PC-3 (cell line): ENCODE measurements at places on chromosomes 4 and X. TPM values are rescaled to one million over a fixed set of nuclear protein-coding genes. Genes with fewer than 3 reads are reported as not detected.

Gene HOPX
- 0.87 TPM in 1 of 2 replicates, not detected in the other for total RNA-seq

Gene DMP1
- total RNA-seq = not detected in 2 replicates

Gene DRD5
- total RNA-seq = not detected in 2 replicates

Gene SUPT20HL2
- not detected in 2 replicates for total RNA-seq

GRCh38 chr4:108527723-108528122, 92.7 kb upstream of the RPL34 start:
- no peak overlapping the region for H3K4me3 ChIP-seq
- H3K27me3 ChIP-seq = no peaks in the 10 kb centered on the region
- DNase-seq = no peak
- no peaks in the 10 kb centered on the region for H3K36me3 ChIP-seq

DNA sequence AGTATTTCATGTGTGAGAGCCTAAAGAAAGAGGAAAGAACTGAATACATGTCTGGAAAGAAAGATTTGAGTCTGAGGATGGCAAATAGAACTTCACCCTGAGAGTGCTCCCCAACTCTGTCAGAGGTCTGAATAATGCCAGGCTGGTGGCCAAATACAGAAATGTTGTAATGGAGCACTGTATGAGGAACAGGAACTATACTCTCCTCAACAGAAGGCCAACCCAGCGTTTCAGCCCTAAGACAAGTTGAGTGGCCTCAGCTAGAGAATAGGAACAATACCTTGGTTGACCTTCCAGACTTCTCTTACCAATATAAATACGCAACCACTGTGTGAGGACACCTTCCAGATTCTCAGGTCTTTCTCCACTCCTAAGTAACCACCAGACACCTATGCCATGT, 94.5 kb upstream of the STIM2 start:
- H3K36me3 ChIP-seq = no peaks in the 10 kb centered on the region
- no peaks in the 10 kb centered on the region for H3K27me3 ChIP-seq
- H3K4me1 ChIP-seq = peaks cover 7% of the 10 kb centered on the region
- no peak for DNase-seq
- H3K27ac ChIP-seq = no peak overlapping the region
- no peak overlapping the region for H3K4me3 ChIP-seq

DNA sequence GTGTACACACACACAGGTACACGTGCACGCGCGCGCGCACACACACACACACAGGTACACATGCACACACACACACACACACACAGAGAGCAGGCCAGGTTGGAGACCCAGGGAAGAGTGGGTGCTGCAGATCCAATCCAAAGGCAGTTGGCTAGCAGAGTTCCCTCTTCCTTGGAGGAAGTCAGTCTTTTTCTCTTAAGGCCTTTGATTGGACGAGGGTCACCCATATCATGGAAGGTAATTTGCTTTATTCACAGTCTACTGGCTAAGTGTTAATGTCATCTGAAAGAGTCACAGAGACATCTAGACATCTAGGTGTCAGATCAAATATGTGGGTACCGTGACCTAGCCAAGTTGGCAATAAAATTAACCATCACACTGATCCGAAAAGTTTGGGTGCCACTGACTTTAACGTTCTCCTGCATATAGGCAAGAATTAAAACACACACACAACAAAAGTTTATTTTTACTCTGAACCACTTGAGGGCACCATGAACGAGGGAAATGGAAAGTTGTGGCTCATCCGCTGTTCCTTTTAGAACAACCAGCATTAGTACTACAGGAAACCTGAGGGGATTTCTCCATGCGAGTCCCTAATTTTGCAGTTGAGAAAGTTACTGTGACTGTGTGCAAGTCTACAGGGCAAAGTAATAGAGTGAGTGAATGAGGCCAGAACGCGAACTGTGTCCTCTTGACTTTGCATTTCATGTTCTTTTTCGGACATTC, 66.0 kb upstream of the STOX2 start:
- no peak overlapping the region for H3K4me3 ChIP-seq
- DNase-seq = peak; percentile 37
- no peaks in the 10 kb centered on the region for H3K36me3 ChIP-seq
- H3K27ac ChIP-seq = no peak overlapping the region
- peaks cover 6% of the 10 kb centered on the region for H3K4me1 ChIP-seq

GRCh38 chr4:186201535-186202230, 10.3 kb downstream of the CYP4V2 start:
- peak; percentile 63 for DNase-seq
- no peaks in the 10 kb centered on the region for H3K27me3 ChIP-seq
- H3K36me3 ChIP-seq = no peaks in the 10 kb centered on the region
- H3K4me3 ChIP-seq = no peak overlapping the region
- no peaks in the 10 kb centered on the region for H3K4me1 ChIP-seq
- no peak overlapping the region for H3K27ac ChIP-seq

DNA sequence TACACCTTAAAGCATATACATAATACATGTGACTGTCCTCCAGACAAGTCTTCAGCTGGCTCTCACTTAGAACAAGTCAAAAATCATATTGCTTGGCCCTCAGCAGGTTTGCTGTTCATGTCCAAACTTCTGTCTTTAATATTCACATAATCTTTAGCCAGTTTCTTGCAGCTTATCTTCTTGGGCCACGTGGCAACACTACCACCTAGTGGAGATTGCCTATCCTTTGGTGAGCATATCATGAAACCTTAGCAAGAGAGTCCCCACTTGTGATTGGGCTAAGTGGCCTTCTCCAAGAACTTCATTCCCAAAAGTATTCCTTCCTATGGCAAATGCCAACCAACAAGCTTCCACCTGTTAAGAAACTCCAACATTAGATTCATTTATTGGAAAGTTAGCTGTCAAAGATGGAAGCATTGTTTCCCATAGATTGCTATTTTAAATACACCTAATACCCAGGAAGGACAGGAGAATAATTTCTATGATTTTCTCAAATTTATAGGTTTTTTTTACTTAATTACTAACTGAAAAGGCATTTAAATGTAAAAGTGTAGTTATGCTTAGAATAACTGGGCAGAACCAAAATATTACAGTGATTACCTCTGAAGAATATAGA, 231.9 kb upstream of the INTU start:
- peak; percentile 68 for DNase-seq
- H3K36me3 ChIP-seq = no peaks in the 10 kb centered on the region
- H3K4me3 ChIP-seq = no peak overlapping the region
- no peaks in the 10 kb centered on the region for H3K27me3 ChIP-seq
- no peaks in the 10 kb centered on the region for H3K4me1 ChIP-seq

DNA sequence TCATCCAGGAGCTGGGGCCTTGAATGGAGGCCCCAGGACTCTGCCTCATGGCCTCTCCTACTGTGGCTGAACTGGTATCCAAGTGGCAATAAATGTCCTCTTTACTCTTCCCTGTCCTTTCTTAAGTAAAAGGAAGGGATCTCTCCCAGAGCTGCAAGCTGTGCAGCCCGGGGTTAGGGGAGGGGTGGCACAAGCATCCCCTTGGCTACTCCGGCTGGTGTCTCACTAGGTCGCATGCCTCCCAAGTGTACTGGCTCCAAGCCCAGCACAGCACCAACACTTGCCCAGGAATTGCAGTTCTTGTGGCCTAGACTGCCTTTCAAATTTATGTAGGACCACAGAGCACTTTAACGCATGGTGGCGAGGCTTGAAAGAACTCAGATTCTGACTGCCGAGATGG, 44.7 kb upstream of the MED14 start:
- no peaks in the 10 kb centered on the region for H3K27me3 ChIP-seq
- H3K4me1 ChIP-seq = peaks cover 31% of the 10 kb centered on the region
- no peak for DNase-seq
- H3K27ac ChIP-seq = no peak overlapping the region

DNA sequence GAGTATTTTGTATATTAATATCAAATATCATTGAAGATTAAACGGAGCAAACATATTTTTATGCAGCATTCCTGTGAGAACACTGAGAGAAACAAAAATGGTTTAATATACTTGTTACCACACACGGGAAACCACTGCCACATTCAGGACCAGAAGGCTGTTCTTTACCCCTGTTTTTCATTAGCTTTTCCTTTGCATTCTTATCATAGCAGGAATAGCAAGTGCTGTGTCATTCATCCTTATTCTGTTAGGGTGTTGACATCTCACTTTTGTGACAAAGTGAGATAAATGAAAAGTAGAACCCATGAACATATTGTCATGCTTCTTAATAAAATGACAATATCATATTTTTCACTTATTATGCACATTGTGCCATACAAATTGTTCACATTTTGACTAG, 212.4 kb upstream of the NDST4 start:
- no peak for DNase-seq
- H3K27ac ChIP-seq = no peak overlapping the region
- no peaks in the 10 kb centered on the region for H3K36me3 ChIP-seq
- no peaks in the 10 kb centered on the region for H3K4me1 ChIP-seq
- H3K4me3 ChIP-seq = no peak overlapping the region

DNA sequence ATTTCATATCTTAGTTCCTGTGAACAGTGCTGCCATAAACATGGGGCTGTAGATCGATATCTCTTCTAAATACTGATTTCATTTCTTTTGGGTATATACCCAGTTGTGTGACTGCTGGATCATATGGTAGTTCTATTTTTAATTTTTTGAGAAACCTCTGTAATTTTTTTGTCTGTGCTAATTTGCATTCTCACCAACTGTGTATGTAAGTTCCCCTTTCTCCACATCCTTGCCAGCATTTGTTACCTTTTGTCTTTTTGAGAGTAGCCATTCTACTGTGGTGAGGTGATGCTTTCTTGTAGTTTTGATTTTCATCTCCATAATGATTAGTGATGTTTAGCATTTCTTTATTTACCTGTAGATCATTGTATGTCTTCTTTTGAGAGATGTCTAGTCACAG, 2086.5 kb upstream of the TENM3 start:
- H3K27me3 ChIP-seq = 0 out of 2 replicates have a peak, but pooled peaks cover 4% of the 10 kb centered on the region
- no peak overlapping the region for H3K27ac ChIP-seq
- H3K4me1 ChIP-seq = no peaks in the 10 kb centered on the region

- H3K4me3 ChIP-seq = peak overlapping the region; percentile 24
- no peaks in the 10 kb centered on the region; the same call in 1 of the 2 replicates for H3K36me3 ChIP-seq
- DNase-seq = peak; percentile 56
Observed at GRCh38 chrX:9677098-9677739, 88.4 kb downstream of the GPR143 start.

GRCh38 chr4:188198982-188199792, 59.9 kb downstream of the TRIML1 start:
- no peaks in the 10 kb centered on the region for H3K36me3 ChIP-seq
- no peak for DNase-seq
- H3K4me3 ChIP-seq = no peak overlapping the region

DNA sequence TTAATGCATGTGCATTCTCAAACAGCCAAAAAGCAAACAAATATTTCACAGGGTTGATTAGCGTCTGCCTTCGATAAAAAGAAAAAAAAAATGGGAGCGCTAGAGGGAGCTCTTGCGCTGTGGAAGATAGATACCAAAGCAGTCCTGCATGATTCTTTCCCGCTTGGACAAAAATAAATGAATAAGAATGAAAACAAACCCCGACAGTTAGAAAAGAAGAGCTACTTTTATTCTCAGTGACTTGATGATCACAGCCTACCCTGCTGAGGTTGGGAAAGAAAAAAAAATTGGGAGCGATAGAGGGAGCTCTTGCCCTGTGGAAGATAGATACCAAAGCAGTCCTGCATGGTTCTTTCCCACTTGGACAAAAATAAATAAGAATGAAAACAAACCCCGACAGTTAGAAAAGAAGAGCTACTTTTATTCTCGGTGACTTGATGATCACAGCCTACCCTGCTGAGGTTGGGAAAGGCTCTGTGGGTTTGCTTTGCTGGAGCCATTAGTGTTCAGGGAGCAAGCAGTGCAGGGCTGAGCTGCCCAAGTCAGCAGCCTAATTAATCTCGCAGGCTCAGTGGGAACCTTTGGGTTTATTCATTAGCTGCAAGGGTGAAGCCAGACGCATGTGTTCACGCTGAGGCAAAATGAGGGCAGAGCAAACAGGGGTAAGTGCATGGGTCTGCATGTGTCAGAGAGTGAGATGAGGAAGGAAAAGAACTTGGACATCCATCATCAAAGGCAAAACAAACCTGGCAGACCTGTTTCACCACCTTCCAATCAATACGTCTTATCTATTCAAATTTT, 249.3 kb upstream of the PRKX start:
- H3K4me3 ChIP-seq = peak overlapping the region; percentile 54
- peak; percentile 64 for DNase-seq
- no peaks in the 10 kb centered on the region for H3K36me3 ChIP-seq

- H3K4me3 ChIP-seq = no peak overlapping the region
- no peak overlapping the region for H3K27ac ChIP-seq
- DNase-seq = no peak
Observed at GRCh38 chr4:20391198-20391597, 139.5 kb downstream of the SLIT2 start.

DNA sequence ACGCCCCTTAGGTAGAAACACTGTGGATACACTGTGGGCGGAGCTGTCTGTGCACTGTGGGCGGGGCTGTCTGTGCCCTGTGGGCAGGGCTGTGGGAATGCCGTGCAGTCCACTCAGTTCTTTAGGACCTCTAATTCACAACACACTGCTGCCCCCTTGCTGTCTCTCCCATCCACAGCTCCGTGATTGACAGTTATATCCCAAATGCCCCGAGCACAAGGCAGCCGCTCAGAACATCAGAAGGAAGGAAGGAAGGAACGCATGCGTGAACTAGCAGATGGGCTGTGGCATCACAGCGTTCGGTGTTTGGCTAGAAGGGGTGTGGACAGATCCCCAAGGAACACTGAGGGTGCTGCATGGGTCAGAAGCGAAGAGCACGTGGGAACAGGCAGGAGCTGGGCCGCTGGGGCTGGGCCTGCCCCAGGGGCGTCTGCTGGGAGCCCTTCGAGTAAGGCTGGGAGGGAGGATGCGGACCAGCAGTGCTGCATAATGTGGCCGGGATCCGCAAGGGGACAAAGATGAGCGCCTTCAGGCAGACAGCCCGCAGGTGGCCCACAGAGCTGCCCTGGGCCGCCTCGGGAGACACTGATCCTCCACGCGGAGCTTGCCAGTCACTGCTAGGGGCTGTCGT, 29.8 kb downstream of the ACOX3 start:
- no peaks in the 10 kb centered on the region for H3K36me3 ChIP-seq
- peak; percentile 88 for DNase-seq
- H3K4me3 ChIP-seq = no peak overlapping the region

DNA sequence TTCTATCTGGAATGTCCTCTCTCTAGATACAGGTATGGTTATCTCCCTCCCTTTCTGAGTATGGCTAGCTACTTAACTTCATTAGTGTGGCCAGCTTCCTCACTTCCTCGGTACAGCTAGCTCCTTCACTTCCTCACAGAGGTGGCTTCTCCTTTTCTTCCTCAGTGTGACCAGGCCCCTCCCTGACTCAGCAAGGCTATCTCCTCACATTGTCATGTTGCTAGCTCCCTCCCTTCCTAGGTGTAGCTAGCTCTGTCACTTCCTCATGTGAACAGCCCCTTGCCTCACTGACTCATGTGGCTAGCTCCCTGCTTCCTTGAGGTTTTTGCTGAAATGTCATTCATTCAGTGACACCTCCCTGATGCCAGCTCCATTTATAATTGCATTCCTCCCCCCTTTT, 67.3 kb upstream of the DDIT4L start:
- H3K4me3 ChIP-seq = no peak overlapping the region
- peak; percentile 53 for DNase-seq
- no peaks in the 10 kb centered on the region for H3K27me3 ChIP-seq
- no peaks in the 10 kb centered on the region for H3K36me3 ChIP-seq
- no peak overlapping the region for H3K27ac ChIP-seq

- DNase-seq = no peak
- H3K36me3 ChIP-seq = no peaks in the 10 kb centered on the region
- peaks cover 16% of the 10 kb centered on the region for H3K27me3 ChIP-seq
- H3K4me3 ChIP-seq = no peak overlapping the region
- no peaks in the 10 kb centered on the region for H3K4me1 ChIP-seq
- H3K27ac ChIP-seq = no peak overlapping the region
Observed at GRCh38 chr4:1133033-1133432, 19.7 kb upstream of the RNF212 start.

GRCh38 chr4:107913283-107913899, 18.0 kb upstream of the CYP2U1 start:
- DNase-seq = peak; percentile 76
- H3K27me3 ChIP-seq = no peaks in the 10 kb centered on the region
- no peaks in the 10 kb centered on the region for H3K4me1 ChIP-seq
- no peak overlapping the region for H3K27ac ChIP-seq
